Brain pericyte (primary cell): ENCODE measurements at places on chromosomes 4 and X.
A peak's percentile ranks its signal among the peaks of the same experiment; 100 is the strongest.

DNA sequence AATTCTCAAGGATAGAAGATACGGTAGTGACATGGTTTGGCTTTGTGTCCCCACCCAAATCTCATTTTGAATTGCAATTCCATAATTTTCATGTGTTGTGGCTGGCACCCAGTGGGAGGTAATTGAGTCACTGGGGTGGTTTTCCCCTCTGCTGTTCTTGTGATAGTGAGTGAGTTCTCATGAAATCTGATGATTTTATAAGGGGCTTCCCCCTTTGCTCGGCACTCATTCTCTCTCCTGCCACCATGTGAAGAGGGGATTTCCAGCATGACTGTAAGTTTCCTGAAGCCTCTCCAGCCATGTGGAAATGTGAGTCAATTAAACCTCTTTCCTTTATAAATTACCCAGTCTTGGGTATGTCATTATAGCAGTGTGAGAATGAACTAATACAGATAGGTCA, 8.5 kb upstream of the SPANXN4 start:
- DNase-seq: no peak

DNA sequence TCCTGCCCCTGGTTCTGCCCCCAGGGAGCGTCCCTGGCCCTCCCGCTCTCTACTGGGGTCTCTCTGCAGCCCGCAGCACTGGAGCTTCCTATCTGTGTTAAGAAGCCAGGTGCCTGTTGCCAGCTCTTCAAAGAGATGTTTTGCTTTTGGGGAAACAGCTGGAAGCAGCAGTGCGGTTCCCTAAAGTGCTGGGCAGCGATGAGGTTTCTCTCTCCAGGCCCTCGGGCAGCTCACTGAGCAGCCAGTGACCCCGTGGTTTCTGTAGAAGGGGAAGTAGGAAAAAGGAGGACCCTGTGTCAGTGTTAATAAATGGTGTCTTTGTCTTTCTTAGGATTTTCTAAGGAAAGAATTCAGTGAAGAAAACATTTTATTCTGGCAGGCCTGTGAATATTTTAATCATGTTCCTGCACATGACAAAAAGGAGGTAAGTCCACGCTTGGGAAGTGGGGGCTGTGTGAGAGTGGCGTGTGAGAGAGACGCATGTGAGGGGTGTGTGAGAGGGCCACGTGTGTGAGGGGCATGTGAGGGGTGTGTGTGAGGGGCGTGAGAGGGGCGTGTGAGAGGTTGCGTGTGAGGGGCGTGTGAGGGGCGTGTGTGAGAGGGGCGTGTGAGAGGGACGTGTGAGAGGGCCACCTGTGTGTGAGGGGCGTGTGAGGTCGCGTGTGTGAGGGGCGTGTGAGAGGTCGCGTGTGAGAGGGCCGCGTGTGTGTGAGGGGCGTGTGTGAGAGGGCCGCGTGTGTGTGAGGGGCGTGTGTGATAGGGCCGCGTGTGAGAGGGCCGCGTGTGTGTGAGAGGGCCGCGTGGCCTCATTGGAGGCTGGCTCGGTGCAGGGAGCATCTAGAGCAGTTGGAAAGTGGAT, 27.1 kb upstream of the HGFAC start:
- DNase-seq: no peak

DNA sequence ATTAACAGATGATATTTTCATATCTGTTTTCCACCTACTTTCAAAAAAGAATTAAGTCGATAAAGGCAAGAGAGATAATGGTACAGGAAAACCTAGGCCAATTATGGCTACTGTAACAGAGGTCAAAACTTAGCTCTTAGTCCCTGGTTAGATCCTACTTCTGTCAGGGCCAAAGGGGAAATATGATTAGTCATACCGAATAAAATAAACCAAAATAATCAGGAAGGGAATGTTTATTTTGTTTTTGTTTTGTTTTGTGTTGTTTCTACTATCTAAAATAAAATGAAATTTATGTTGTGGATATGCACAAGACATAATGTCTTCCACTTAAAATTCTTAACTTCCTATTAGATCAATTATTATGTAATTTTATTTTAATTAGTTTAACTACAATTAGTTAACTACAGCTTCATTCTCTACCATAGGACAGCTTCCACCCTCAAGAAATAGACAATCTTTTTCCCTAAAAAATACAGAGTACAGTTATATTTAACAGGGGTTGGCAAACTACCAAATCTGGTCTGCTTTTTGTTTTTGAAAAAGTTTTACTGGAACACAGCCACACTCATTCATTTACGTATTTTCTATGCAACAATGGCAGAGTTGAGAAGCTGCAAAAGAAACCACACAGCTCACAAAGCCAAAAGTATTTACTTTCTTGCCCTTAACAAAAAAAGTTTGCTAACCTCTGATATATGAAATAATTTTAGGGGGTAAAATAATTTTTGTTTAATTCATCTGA, 25.4 kb downstream of the TMEM47 start:
- DNase-seq: peak; percentile 45

DNA sequence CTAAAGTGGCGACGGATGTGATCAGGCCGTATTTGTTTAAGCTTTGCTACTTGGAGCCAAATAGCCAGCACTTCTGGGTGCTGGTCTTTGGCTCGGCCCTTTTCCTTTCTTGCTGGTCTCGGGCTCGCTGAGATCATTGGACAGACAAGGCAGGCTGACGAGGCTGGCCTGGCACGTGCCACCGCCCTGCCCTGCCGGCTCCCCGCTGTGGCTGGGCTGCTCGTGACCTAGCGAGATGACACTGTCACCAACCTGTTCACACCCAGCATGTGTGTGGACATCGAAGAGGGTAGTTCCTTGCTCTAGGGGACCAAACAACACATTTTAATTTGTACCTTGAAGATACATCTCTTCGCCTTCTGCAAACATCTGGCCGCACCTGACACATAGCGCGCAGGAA, 98.0 kb downstream of the ABLIM2 start:
- DNase-seq: no peak

DNA sequence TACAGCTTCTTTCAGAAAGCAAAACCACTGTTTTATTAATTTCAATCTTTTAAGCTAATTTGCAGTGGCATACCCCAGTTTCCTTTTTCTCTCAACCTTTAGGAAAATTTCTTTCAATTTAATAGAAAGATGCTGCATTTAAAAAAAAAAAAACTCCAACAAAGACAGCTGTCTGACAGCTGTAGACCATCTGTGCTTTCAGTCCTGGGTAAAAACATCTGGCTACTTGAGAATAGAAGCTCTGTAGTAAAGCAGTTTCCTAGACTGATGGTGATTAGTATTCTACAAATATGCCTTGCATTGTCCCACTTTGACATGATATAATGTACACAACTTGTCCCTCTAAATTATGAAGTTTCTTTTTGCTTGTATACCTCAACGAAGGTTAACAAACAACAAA, 197.8 kb downstream of the EDA start:
- DNase-seq: no peak

GRCh38 chrX:29155286-29155685, 568.0 kb downstream of the IL1RAPL1 start:
- DNase-seq: no peak

GRCh38 chrX:7390441-7390840, 242.5 kb upstream of the PUDP start:
- no peak for DNase-seq

DNA sequence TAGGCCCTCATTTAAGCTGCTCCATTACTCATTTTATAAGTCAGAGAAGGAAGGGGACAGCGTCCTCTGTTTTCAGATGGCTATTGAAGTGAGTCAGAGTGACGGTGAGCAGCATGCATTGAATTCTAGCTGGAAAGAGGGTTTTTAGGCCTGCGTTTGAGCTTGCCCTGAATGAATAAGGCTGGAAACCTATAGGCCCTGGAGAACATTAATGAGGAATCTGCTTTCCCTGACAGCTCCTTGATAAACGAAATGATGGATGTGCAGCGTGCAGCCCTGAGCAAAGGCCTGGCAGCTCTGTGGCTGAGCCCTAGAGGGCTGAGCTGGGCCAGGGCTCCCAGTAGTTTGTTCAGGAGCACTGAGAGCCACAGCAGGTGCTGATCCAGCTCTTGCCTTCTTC, 33.4 kb downstream of the TBL1X start:
- no peak for DNase-seq

DNA sequence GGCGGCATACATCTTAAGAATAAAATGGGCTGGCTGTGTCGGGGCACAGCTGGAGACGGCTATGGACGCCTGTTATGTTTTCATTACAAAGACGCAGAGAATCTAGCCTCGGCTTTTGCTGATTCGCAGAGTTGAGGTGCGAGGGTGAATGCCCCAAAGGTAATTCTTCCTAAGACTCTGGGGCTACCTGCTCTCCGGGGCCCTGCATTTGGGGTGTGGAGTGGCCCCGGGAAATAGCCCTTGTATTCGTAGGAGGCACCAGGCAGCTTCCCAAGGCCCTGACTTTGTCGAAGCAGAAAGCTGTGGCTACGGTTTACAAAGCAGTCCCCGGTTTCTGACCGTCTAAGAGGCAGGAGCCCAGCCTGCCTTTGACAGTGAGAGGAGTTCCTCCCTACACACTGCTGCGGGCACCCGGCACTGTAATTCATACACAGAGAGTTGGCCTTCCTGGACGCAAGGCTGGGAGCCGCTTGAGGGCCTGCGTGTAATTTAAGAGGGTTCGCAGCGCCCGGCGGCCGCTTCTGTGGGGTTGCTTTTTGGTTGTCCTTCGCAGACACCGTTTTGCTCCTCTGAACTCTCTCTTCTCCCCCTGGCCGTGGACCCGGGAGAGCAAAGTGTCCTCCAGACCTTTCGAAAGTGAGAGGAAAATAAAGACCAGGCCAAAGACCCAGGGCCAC, 1.9 kb downstream of the SHOX start:
- no peak for DNase-seq

- no peak for DNase-seq
Measured at GRCh38 chr4:95507147-95507546, 41.6 kb downstream of the UNC5C start.

GRCh38 chr4:153260553-153261300, 56.5 kb downstream of the TRIM2 start:
- DNase-seq: no peak

DNA sequence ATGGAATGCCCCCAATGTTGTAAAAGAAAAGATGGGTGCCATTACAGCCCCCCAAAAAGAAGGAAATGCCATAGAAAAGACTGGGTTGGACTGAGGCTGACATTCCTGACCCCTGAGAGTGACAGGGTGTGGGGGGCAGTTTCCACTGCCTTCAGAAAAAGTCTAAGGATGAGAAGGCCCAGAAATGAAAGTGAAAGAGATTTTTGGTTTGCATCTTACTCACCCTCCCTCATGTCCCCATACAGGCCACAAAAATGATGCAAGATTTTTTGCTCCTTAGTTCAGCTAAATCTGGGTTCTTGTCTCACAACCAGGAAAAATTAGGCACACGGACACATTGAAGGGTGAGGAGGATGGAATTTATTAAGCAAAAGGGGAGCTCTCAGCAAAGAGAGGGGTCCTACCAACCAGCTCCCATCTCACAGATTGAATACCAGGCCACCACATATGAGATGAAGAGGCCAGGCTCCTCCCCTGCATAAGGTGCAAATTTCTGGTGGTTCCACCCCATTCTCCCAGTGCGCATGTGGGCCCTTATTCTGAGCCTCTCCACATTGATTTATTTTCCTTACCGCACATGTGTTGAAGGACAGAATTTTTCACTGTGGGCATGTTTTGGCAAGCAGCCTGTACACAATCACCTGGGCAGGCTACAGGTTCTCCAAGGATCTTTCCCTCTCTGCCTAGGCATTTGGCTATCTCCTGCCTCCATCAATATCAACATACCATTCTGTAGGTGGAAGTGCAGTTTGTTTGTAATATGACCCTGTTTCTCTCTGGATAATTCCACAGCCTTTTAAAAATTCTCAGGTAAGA, 18.8 kb downstream of the PPP4R3C start:
- DNase-seq: no peak

DNA sequence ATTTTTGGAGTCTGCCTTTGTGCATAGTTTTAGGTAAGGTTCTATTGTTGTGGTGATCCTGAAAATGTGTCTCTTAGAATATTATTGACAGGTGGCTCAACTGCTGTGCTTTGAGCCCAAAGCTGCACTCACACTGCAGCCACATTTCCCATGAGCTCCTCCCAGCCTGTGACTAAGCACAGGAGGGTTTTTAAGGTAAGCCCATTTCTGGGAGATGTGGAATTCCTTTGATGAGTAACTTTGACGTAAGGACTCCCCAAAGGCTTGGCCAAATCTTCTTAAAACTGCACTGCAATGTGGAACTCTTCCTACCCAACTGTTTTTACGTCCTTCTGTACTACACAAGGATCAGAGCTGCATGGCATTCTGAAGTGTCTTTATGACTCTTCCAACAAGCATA, 20.0 kb upstream of the TMPRSS11A start:
- DNase-seq: no peak

GRCh38 chr4:105060628-105061027, 86.0 kb upstream of the TET2 start:
- no peak for DNase-seq

DNA sequence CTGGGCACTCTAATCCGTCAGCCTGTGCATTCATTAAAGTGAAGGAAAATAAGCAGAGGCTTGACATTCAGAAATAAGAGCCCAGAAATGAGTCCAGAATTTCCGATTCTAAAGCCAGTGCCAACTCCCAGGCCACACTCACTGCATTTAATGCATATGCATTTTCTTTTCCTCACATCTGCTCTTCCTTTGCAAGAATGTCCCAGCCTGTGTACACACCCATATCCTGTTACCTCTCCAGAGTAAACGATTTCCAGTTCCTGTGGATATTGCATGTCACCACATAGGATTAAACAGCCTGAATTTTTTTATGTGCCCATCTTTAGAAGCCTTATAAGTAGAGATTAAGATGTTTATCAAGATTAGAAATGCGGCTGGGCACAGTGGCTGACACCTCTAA, 27.5 kb downstream of the ARX start:
- no peak for DNase-seq

DNA sequence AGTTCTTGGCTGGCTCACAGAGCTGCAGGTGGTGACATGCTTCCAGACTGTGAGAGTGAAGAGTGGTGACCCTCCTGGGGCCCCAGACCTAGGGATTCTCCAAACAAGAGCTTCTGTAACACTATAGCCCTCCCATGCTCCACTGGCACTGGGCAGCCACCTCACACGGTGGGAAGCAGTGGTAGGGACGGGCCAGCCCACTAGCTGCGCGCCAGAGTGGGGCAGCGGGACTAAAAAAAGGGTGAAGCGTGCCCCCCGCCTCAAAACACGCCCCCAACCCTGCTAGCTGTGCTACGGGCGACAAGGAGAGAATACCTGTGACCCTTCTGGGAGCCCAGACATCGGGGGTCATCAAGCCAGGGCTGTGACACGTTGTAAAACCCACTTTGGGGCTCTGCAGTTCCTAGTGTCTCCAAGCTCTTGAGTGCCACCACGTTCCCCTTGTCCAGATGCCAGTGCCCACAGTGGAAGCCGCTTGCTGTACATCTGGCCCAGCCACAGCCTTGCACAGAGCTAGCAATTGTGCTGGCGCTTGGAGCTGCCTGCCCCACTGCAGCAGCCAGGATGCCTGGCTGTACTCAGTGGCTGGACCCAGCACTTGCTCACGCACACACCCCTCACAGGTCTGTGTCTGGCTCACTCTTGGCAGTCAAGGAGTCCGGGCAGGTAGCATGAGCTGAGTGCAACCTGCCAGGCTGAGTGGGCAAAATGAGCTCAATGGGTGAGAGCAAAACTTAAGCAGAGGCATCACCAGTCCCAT, 100.0 kb downstream of the DCAF12L2 start:
- no peak for DNase-seq

DNA sequence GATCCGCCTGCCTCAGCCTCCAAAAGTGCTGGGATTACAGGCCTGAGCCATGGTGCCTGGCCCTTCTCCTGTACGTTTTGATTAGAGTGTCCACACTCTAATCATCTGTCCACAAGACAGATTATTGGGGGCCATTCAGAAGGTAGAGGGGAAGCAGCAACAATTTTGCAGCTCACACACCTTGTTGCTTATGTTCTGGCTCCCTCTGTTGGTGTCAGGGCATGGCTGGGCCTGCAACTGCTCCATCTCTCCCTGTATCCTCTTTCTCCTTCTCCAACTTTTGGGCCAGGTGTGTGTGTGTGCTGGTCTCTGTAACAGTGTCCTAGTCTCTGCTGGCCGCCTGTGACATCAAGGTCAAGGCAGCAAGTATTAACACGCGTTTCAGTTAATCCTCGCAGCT, 125.5 kb upstream of the MBNL3 start:
- DNase-seq: no peak
